ENCODE measurements at places on chromosomes 13 and 19.
A peak's percentile ranks its signal among the peaks of the same experiment; 100 is the strongest.

- peak; percentile 14 for DNase-seq
These were observed 11.6 kb downstream of the NFILZ start for GRCh38 chr19:8641908-8642547.

- DNase-seq: no peak
These were observed 6.7 kb downstream of the NANOS3 start for GRCh38 chr19:13883516-13884064.

GRCh38 chr13:47213047-47213446, 316.2 kb upstream of the HTR2A start:
- no peak for DNase-seq

DNA sequence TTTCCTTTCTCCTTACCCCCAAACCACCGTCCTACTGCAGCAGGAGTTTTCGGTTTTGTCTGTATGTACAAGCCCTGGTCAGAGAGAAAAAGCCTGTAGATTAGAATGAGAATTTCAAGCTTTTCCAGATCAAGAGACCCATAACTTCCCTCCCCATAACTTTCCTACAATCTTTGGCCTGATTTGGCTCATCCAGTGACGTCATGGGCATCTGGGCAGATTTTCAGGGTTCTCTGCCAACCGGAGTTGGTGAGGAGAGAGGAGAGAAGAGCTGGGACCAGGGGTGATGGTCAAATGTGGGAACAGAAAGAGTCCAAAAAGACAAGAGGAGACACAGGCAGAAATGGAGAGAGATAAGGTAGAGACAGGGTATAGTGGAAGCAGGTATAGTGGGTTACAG, 10.5 kb downstream of the IZUMO2 start:
- no peak for DNase-seq

- peak; percentile 19 for DNase-seq
These were observed 10.6 kb downstream of the FZR1 start for GRCh38 chr19:3516675-3517207.

DNA sequence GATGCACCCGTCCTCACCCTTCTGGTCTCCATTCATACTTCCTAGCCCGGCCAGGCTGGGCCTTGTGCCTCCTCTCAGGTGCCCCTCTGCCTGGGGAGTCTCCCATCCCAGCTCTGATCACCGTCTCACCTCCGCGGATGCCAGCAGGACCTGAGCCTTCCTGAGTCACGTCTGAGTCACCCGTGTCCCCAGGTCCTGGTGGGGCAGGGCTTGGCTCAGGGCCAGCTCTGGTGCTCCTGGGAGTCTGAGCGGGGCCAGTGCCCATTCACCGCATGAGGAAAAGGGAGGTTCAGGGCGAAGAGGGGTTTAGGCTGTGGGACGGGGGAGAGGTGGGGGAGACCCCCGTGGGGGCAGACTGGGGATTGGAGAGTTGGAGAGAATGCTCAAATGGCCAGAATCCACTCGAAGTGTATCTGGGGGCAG, 593 bp downstream of the ATP8B3 start:
- no peak for DNase-seq

- peak; percentile 39 for DNase-seq
These were observed 454.5 kb downstream of the IRS2 start for GRCh38 chr13:109331898-109332297.

- DNase-seq: no peak
These were observed 26.2 kb downstream of the OXGR1 start for GRCh38 chr13:96968027-96968426.

DNA sequence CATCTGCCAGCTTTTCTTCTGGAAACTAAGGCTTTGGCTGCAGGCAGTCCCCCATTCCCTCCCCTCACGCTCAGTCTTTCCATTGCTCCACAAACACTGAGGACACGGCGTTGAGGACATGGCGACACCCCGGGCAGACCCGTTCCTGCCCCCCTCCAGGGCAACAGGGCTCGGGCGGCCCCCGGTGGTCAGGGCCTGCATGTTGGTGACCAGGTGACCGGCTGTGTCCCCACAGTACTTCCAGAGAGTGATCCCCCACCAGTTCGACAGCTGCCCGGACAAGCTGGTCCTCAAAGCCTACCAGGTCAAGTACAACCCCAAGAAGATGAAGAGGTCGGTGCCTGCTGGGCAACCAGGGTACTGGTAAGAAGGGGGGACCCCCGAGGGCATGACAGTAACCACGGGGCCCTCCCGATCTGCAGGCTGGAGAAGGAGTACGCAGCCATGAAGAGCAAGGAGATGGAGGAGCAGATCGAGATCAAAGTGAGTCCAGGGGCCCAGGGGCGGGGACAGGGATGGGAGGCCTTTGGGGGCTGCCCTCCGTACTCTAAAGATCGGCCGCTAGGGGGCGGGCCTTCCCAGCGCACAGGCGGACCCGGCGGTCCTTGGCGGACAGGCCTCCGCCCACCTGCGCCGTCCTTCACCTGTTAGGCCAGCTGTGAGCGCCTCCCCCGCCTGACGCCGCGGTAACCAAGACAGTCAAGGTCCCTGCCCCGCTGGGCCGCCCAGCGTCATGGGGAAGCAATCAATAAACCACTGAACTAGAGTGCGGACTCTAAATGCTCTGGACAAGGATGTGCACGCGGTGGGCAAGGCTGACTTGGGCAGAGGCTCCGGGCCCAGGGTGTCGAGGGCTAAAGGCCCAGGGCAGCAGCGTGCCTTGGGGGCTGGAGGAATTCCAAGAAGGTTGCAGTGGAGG, 21.1 kb downstream of the PRR36 start:
- peak; percentile 25 for DNase-seq

DNA sequence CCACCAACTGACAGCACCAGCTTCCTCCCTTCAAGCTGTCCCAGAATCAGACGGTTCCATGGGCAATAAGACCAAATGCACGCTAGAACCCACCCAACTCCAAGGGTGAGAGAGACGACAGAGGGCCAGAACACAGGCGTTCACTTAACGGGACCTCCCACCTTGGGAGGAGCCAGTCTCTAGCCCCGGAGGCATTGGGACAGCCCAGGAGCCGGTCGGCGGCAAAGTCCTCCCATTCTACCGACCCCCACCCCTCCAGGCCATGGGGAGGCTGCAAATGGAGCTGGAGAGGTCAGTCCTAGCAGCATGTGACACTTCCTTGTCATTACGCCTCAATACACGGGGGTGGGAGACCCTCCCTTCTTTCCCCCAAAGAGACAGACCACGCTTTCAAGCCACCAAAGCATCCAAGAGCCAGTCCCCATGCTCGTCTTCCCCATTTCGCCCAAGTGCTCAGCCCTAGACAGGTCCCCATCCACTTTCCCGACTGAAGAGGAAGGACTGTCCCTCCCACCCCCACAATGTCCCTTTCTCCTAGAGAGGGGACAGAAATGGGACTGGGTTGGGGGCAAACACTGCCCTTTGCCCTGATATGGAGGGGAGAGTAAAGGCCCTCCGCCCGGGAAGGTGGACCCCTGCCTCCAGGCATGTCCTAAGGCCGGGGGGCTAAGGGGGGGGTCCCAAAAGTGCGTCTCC, 964 bp downstream of the KHSRP start:
- no peak for DNase-seq

GRCh38 chr19:12913011-12913561, 6.0 kb downstream of the SYCE2 start:
- peak; percentile 97 for DNase-seq

- no peak for DNase-seq
These were observed 148.9 kb downstream of the SHISA2 start for GRCh38 chr13:25902891-25903341.
